ENCODE measurements at places on chromosomes 2 and 18. TPM values are rescaled to one million over a fixed set of nuclear protein-coding genes. Genes with fewer than 3 reads are reported as not detected.

Gene MEIS1
- 38.9 TPM for total RNA-seq

Gene POTEJ
- total RNA-seq, result 0.08 TPM

Gene NDC80
- 5.8 TPM for total RNA-seq

Gene SPP2
- not detected for total RNA-seq

Gene TUBA3E
- not detected for total RNA-seq

Gene GALNT13
- total RNA-seq, result 0.31 TPM

Gene LHCGR
- not detected for total RNA-seq

Gene SCYGR4
- total RNA-seq, result not detected

Gene SEMA4F
- 3.5 TPM for total RNA-seq

Gene OTOF
- not detected for total RNA-seq

Gene LRP2
- not detected for total RNA-seq

Gene KLHL29
- total RNA-seq, result 2.9 TPM

Gene GKN1
- total RNA-seq, result not detected

Gene SERPINB11
- not detected for total RNA-seq

Gene FLACC1
- total RNA-seq, result 2.1 TPM

Gene PARD3B
- 28.3 TPM for total RNA-seq

Gene PDCL3
- total RNA-seq, result 20.5 TPM

Gene NEU4
- total RNA-seq, result 32.3 TPM

All from left colon (tissue), 2 donors.